ENCODE measurements at places on chromosomes 13 and 19.

- no peak for DNase-seq
Observed at GRCh38 chr19:47107953-47108746, 5.4 kb downstream of the ZC3H4 start.

DNA sequence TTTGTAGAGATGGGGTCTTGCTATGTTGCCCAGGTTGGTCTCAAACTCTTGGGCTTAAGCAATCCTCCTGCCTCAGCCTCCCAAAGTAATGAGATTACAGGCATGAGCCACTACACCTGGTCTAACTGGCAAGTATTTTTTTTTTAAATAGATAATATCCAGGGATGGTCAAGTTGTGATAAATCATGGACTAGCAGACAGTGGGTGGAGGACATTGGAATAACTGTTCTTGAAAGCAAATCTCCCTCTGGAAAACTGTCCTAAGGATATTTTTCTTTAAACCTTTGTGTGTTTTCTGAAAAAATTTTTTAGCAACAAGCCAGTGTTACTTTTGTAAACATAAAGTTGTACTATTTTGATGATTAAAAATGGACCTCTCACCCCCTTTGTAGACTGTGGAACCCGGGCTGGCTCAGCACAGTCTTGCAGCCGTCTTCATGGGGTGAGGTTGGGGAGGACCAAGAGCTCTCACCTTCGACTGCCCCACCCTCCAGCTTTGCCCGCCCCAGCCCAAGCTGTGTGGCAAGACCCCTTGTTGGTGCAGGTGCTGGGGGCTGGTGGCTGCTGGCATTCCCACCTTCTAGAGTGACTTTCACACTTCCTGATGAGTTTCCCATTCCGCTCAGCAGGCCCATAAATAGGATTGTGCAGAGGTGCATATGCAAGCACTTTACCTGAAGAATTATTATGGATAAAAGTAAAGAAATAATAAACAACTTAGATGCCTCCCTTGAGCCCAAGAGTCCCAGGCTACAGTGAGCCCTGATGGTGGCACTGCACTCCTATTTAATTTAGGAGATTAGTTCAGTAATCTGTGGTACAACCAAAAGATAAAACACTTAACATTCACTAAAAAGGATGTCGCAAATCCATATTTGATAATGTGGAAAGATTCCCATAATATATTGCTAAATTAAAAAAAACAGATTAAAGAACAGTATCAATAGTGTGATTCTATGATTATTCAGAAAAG, 107.3 kb downstream of the GADD45B start:
- no peak for DNase-seq

DNA sequence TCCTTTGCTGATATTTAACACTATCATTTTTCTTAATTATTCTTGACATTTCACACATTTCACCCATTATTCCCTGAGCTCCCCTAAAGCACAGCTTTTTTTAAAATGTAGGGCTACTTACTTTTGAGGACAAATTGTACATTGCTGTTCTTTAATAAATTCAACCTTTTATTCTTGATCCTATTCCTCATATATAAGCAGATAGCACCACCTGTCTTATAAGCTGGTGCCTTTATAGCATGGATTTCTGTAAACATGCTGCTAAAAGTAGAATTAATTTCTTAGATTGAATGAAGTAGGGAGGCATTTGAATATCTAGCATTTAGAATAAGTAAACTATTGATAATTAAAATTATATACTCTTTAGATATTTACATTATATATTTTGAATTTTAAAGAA, 603.4 kb upstream of the PCDH9 start:
- DNase-seq: no peak

DNA sequence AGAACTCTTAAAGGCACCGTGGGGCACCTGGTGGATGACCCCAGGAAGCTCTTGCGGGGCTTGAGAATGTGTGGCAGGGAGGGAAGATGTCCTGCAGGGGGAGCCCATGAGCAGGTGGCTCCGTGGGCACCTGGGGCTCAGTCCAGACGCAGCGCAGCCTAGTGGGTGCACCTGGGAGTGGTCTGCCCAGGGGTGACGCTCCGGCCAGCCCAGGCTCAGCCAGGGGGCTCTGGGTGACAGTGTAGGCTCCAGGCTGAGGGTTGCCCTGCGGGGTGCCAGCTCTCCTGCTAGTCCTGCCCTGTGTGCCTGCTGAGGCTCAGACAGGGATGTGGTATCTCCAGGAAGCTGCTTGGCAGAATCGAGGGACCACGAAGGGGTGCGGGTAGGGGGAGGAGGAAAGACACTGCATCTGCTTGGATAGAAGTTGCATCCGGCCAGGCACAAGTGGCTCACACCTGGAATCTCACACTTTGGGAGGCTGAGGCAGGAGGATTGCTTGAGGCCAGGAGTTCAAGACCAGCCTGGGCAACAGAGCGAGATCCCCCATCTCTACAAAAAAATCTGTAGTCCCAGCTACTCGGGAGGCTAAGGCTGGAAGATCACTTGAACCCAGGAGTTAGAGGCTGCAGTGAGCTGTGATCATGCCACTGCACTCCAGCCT, 15.0 kb upstream of the PGLS start:
- DNase-seq: peak; percentile 33

- DNase-seq: no peak
Observed at GRCh38 chr13:29159871-29160270, 339.7 kb downstream of the MTUS2 start.

DNA sequence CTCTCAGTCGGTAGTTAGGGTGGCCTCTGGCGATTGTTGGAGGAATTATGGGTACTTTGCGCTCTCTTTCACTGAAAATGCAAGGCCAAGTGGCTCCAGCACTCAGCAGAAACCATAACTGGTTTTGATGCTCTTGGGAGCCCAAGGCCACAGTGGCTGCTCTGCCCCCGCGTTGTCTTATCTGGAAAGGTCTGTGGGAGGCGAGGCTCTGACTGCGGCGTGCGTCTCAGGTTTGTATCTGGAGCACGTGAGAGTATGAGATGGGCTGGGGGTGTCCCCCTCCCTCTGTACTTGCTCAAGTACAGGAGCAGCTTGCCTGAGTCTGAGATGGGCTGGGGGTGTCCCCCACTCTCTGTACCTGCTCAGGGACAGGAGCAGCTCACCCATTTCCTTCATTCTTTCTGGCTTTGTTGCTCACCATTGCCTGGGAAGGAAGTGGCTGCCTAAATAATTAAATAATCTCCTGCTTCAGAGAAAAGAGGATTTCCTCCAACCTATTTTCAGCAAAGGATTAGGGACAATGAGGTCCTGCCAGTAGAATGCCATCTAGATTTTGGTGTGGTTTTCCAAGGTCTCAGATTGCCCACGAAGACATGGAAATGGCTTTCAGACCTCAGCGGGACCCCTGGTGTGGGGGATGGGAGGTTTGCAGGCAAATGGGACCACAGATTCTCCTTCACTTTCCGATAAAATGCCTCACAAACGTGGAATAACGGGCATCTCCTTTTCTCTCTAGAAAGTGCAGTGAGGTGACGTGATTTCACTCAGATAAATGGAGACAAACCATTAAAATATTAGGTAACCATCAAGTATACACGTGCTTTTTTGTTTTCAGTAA, 14.7 kb downstream of the ATP11A start:
- DNase-seq: no peak
